ENCODE measurements at places on chromosomes 3 and 15.

DNA sequence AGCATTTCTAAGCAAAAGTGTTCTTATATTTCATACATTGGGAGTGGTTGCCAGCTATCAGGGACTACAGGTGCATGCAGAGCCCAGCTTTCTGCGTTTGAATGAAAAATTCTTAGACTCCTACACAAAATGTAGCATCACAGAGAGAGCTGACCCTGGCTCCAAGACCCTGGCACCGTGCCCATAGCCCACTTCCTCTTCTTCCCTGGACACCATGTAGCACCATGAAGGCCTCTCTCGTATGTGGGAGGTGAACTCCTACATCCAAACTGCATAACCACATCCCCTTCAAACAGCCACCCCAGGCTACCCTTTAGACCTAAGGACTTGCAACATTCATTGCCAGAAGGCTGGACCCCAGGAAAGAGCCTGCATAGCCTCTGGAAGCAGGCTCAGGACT is 35.8 kb upstream of the ATOSA start:
- no peak for DNase-seq

DNA sequence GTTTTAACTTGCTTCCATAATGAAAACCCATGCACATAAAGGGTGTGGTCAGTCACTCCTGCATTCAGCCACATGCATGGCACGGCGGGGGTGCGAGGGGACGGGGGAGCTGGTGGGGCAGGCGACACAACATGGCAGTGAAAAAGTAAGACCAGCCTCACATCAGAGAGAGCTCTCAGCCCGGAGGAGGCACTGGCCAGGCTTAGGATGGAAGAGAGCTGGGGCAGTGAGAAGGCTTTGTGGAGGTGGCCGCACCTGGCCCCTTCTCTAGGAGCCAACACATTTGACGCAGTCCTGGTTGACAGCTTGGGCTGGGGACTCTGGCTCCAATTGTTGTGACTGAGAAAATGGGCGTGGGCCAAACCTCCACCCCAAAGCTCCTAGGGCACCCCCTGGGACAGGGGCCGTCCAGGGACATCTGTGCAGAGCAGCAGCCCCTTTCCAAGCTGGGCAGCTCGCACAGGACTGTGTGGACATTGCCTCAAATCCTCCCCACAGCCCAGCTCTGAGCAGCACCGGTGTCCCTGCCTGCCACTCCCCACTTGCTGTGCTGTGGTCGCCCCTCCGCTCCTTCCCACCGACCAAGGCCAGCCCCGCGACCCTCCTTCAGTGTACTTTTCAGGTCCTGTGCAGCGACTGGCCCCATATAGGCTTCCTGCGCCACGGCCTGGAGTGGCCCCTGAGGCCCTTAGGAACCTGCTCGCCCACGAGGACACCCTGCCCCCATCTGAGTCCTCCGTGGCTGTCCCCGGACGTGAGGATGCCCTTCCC is 126.0 kb upstream of the IQSEC1 start:
- DNase-seq = no peak

- DNase-seq = no peak
Observed at GRCh38 chr3:45666757-45667431, 22.3 kb upstream of the SACM1L start.

DNA sequence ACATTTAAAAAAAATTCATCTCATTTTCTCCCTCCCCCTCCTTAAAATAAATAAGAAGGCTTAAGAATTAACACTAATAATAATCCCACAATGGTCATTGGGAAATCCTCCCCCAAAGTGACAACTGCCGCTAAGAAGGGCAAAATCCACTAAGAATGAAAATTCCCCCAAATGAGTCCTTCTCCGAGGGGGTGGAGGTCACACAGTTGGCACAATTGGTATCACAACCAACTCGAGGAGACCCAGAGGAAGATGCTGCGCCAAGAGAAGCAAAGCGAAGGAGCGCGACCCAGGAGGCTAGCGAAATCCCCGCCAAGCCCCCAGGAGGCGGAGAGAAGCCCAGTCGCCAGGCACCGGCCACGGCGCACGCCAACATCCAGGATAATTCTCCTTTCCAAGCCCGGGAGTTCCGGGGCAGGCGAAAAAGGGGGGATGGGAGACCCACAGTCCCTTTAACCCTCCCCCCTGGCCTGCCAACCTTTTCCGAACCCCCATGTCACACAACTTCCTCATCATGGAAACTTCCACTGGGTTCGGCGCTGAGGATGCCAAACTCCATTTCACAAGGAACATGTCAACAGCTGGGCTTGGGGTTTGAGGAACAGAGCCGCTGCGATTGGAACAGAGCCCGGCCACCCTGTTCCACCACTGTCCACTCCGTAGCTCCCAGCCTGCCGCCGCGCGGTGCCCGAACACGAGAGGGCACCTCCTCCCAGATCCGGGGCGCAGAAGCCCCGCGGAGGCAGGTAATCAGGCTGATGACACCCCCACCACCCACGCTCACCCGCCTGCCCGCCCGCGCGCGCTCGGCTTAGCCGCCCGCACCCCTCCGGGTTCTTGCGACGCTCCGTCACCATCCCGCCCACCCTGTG is 668 bp downstream of the THRB start:
- peak; percentile 37 for DNase-seq

GRCh38 chr3:56303487-56303886 is 164.8 kb downstream of the ERC2 start:
- DNase-seq = no peak

DNA sequence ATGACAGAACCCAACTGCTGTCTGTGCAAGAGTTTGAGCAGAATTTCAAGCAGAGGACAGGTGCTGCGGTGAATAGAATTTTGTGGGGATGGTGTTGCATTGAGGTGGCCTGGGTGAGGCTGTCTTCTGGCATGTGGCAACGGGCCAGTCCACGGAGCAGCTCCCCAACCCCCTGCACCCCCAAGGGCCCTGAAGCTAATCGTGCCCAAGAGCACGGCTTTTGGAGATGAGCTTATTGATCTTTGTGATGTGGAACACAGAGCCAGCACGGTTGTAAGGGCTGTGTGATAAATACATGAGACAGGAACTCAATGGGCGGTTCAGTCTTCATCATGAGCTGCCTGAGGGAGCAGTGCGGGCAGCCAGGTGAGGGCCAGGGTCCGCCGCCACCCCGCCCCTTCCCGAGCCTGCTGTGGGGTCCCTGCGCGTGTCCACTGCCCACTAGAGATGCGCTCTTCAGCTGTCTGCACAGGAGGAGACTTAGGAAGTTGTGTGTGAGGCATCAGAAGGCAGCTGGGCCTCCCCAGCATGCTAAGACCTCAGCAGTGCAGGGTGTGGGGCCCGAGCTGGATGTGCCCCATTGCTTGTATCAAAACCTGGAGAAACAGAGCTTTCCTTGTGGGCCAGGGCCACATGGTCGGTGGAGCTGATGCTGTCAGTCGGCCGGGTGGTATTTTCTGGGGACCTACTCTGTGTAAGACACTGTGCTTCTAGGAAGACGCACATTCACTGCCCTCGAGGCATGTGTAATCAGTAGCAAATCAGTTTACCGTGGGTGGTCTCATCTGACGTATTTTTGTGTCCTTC is 90.5 kb downstream of the CHRNA7 start:
- DNase-seq = no peak

- peak; percentile 74 for DNase-seq
Observed at GRCh38 chr3:61239871-61240270, 11.4 kb downstream of the FHIT start.

- DNase-seq = peak; percentile 77
Observed at GRCh38 chr3:51706788-51707731, at the start of gene GRM2. TSS of gene GRM2 (plus strand) at chr3:51707068. CDS start at chr3:51708984, 1,916 bp downstream.

- no peak for DNase-seq
Observed at GRCh38 chr3:140794507-140794906, 116.6 kb downstream of the TRIM42 start.

- no peak for DNase-seq
Observed at GRCh38 chr15:69668963-69669362, 216.3 kb downstream of the RPLP1 start.

- peak; percentile 66 for DNase-seq
Observed at GRCh38 chr3:56839784-56840715, 38.3 kb upstream of the ARHGEF3 start.
